ENCODE measurements at places on chromosomes 12 and 14. TPM values are rescaled to one million over a fixed set of nuclear protein-coding genes. Genes with fewer than 3 reads are reported as not detected.

- no peak for DNase-seq
Measured at GRCh38 chr12:68620519-68621471, 10.1 kb downstream of the RAP1B start.

DNA sequence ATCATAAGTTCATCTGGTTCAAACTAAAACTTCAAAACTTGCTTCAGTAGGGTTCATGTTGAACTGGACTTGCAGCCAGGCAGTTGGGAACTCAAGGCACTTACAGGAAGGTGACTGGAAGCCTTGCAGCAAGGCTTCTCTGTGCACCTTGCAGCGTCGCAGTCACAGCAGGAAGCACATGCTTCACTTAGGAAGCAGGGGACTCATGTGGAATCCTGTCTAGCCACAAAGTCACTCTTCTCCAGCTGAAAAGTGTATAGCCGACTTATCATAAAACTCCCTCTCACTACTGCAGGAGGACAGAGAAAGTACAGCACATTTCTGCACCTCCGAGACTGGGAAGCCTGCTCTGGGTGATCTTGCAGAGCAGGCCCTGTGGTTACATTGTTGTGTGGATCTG is 114.0 kb upstream of the PRB2 start:
- DNase-seq, result no peak

GRCh38 chr14:78232231-78233000 is 62.2 kb downstream of the NRXN3 start:
- DNase-seq, result no peak

DNA sequence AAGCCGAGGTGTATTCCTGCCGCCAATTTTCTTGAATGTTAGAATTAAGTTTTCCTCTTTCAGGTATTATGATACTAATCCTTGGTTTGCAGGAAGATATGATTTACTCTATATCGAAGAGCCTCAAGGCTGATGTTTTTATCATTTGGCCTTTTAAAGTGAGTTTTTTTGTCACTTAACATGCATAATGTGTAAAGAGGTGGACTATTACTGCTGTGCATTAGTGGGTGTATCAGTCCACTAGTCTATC is 11.1 kb upstream of the TMPO start:
- DNase-seq, result no peak

GRCh38 chr12:18101043-18101442 is 11.1 kb upstream of the RERGL start:
- DNase-seq, result no peak

- no peak for DNase-seq
Measured at GRCh38 chr12:26523708-26524150, 309.3 kb downstream of the ITPR2 start.

GRCh38 chr14:50821510-50822464 is 9.2 kb downstream of the NIN start:
- peak; percentile 73 for DNase-seq

- DNase-seq, result no peak
Measured at GRCh38 chr14:102979406-102979805, 56.9 kb downstream of the AMN start.

DNA sequence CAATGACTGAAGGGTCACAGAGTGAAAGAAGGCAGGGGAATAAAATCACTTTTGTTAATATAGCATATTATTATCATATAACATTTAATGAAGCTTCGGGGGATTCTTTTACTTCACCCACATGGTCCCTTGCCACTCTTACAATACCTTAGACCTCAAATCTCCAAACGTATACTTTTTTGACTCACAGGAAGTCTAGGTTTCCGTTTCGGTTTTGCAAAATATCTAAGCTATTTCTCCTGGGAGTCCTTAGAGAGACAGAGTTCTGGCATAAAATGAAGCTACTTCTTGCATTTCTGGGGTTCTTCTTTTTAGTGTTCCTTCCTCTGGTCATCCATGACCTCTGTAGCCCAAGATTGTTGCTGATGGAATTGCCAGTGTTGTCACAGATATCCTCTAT is 590.5 kb upstream of the ATP2B1 start:
- DNase-seq, result peak; percentile 18

GRCh38 chr12:58081488-58081887 is 140.1 kb downstream of the ATP23 start:
- DNase-seq, result no peak

GRCh38 chr12:92335831-92336230 is 190.2 kb upstream of the BTG1 start:
- no peak for DNase-seq

- DNase-seq, result no peak
Measured at GRCh38 chr14:102629808-102630350, 37.4 kb downstream of the RCOR1 start.

GRCh38 chr12:131749618-131750315 is 38.9 kb downstream of the SFSWAP start:
- DNase-seq, result no peak

Gene CLEC9A
- total RNA-seq, result 0.29 TPM
